Astrocyte of the spinal cord (primary cell): ENCODE measurements at places on chromosomes 3 and 15.

- DNase-seq: no peak
Observed at GRCh38 chr3:50604110-50604621, 7.4 kb downstream of the CISH start.

DNA sequence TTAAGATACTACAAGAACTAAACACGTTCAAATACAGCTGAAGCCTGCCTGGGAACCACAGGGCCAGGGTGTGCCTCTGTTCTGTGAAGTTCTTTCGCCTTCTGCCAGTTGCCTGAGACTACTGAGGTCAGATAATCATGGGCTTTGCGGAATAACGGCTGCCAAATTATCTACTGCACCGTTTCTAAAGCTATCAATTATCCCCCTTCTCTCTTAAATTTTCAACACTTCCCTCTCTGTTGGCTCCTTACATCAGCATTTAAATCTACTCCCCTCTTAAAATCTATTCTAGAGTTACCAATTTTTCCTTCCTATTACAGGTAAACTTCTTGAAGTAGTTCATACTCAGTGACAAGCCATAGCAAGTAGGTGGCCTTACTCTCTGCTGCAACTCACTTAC, 6.2 kb upstream of the NEO1 start:
- no peak for DNase-seq

DNA sequence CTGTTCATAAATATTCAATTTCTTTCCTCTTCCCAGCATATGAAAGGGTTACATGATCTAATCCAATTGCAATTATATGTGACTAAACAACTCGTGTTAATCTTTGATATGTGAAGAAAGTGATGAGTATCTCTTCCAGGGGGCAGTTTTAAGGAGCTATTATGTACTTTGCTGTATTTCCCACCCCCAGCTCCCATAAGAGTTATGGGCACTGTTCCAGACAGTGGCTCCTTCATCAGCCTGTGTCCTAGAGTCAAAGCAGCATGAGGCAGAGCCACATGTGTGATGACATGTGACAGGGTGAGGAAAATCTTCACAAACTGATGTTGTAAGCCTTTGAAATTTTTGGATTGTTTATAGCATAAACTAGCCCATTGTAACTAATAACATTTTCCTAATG, 315.4 kb downstream of the DIPK2A start:
- DNase-seq: no peak

DNA sequence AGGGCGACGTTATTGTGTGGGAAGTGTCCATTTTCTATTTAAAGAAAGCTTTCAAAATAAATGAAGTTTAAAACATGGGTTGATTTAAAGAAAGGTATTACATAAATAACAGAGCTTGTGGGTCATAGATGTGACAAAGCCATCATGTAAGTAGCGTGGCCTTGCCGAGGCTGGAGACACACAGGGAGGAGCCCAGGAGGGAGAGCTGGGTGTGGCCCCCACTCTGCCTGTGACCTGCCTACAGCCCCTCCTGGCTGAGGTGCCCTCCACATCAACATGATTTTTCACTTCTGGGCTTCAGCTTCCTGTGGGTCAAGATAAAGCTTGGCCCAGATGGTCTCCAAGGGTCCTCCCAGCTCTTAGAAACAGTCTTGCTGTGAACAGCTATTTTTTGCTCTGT, 12.5 kb upstream of the MGLL start:
- no peak for DNase-seq

GRCh38 chr15:75713338-75713895, 769 bp upstream of the CSPG4 start:
- peak; percentile 43 for DNase-seq

DNA sequence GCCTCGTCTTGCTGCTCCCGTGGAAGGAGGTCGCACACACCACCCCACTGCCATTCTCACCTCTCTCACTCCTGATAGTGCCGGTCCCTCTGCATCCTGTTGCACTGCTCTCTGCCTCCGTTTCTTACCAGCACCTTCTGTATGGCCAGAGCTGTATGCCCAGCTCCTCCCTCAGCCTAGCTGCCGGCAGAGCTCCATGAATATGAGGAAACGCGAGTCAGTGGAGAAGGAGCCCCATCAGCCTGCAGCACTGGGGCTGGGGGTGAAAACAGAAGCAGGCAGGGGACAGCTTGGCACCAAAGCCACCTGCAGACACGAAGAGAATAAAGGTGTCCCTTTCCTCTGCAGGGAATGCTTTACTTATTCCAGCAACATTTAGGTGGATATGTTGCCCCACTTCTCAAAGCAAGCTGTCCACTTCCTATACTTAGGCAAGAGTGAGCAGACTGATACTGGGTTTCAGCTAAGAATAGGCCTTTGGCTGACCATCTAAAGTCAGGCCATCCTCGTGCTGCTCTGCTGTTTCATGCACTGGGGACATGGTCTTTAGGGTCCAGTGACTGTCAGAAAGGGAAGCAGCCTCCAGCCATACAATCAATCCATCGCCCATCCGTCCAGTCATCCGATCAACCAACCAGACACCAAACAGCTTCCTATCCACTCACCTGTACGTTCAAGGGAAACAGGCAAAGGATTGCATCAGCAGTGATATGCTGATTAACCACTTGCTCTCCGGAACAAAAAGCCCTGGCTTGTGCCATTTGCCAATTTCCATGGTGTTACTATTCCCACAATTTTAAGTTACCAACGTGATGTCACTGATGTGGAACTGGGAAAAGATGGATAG, 222.7 kb downstream of the XXYLT1 start:
- no peak for DNase-seq
